ENCODE measurements at places on chromosomes 5 and 9. TPM values are rescaled to one million over a fixed set of nuclear protein-coding genes. Genes with fewer than 3 reads are reported as not detected.

Gene SOHLH1
- total RNA-seq = not detected

Gene LCN2
- not detected for total RNA-seq

Gene EQTN
- total RNA-seq = not detected

GRCh38 chr5:96483878-96484277 is 50.8 kb upstream of the PCSK1 start:
- peak; percentile 16 for DNase-seq

DNA sequence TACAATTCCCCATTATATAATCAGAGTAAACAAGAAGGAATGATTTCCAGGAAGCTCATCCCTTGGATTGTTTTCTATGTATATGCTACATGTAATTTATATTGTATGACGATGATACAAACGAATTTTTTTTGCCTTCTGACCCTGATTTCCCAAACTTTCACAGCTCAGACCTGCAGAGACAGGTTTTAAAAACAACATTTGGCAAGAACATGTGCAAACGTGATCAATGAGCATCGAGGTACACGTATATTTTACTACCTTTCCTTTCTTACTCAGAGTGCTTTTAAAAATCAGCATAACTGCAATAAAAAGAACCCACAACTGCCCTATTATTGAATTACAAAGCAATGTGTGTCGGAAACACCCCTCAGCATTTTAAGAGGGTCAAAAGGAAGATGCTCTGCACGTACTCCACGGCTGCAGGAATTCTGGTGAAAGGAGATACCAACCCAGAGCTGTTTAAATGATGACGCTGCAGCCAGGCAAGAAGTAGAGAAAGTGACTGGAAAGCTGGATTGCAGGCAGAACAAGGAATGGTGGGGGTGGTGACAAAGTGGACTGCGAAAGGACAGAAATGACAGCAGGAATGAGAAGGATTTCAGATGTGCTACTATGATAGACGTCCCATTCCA is 533.5 kb downstream of the RAB3C start:
- no peak for DNase-seq

- peak; percentile 51 for DNase-seq
Observed at GRCh38 chr5:154243736-154244135, 53.2 kb downstream of the GALNT10 start.

- DNase-seq = peak; percentile 24
Observed at GRCh38 chr9:13088720-13089427, 190.6 kb downstream of the MPDZ start.

DNA sequence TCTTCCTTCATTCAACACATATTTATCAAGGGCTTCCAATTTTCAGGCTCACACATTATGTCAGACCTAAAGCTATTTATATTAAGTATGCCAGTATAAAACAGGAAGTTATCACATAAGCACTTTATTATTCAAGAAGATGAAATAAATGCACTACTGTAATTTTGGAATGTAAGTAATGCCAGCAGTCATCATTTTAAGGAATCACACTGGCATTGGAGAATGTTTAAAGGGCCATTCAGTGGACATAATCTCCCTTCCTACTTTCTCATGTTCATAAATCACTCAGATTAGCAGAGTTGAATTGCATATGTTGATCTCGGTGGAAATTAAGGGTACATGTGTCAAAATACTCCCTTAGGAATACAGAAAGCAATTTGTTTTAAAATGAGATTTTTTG is 164.4 kb downstream of the GIN1 start:
- DNase-seq = no peak

- no peak for DNase-seq
Observed at GRCh38 chr9:16207161-16207560, 654.3 kb downstream of the CCDC171 start.

- DNase-seq = no peak
Observed at GRCh38 chr5:17143335-17143734, 74.1 kb upstream of the BASP1 start.

DNA sequence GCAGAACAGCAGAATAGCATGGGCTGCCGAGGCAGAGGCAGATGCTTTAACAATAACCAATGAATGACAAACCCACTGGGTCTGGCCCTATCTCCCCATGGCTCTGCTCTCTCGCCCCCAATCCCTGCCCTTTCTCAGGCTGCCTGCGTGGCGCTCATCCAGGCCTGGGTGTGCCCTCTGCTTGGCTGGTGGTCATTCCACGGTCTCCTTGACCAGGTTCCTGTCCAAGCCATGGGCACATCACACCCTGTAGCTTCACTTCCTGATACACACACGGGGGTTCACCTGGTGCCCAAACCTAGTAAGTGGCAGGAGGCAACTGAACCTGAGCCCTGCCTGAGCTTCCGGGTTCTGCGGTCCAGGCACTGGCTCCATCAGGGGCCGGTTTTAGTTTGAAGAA is 87.6 kb downstream of the DAP start:
- no peak for DNase-seq

DNA sequence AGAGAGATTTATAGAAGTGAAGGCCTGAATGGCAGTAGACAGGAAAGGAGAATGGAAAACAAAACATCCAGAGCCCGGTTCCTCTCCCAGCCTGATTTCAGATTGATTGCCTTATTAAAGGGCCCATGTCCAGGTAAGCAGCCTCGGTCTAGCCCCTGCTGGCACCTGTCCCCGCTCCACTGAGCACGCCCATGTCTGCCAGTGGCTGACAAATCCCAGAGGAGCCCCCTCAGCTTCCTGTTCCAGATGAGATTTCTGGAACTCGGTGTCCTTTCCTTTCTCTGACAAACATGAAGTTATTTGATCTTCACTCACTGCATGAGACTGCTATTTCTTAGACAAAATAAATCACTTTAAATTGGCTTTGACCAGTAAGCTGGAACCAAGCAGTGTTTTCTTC is 187.0 kb upstream of the ADCY2 start:
- DNase-seq = no peak

GRCh38 chr5:12315461-12315860 is 411.2 kb upstream of the CTNND2 start:
- DNase-seq = no peak

Measured in HFFc6 (cell line).